ENCODE measurements at places on chromosomes 7 and 10.
A peak's percentile ranks its signal among the peaks of the same experiment; 100 is the strongest.

- no peak for DNase-seq
These were observed 66.1 kb downstream of the CREM start for GRCh38 chr10:35192645-35193249.

DNA sequence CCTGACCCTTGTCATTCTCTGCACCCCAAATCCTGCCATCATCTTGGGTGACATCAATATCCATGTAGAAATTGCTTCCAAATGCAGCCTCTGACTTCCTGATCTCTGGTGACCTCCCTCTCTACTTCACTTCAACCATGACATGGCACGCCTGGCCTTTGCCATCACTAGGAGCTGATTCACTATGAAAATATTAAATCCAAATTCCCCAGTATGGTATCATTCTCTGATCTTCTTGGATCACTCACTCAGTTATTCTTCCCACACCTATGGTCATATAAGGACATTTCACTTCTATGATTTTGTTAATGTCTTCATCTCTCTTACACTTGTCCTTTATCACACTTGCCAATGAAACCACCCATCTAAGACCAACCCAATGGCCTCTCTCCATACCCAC, 73.7 kb upstream of the ODAD2 start:
- no peak for DNase-seq

DNA sequence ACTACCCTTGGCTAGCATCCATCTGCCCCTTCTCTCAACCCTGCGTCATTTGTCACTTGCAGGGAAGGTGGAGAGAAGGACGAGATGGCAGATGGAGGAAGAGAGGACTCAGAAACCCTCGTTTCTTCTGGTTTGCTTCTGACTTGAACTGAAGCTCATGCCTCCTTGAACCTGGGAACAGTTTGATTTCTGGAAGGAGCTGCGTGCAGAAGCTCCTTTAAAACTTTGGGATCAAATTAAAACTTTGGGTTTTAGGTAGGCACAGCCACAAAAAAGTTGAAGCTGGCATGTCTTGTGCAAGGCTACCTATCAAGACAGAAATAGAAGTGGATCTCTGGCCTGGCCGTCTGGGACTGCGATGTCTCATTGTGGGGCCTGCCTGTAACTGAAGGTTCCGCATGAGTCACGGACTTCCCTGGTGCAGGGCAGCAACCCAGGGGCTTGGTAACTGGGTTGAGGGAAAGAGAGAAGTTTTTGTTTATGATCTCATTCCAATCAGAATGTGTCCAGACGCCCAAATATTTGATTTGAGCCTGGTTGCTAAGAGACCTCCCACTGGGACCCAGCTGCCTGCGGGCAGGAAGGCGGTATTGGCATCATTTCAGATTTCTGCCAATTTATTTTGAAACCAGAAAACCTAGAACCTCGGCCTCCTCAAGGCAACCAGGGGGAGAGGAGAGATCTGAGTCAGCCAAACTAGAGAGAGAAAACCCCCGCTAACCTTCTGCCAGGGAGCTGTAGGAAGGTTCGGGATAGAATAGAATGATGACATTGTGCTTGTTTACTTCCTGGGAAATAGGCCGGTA, 15.8 kb upstream of the CAMK1D start:
- DNase-seq, result peak; percentile 12

DNA sequence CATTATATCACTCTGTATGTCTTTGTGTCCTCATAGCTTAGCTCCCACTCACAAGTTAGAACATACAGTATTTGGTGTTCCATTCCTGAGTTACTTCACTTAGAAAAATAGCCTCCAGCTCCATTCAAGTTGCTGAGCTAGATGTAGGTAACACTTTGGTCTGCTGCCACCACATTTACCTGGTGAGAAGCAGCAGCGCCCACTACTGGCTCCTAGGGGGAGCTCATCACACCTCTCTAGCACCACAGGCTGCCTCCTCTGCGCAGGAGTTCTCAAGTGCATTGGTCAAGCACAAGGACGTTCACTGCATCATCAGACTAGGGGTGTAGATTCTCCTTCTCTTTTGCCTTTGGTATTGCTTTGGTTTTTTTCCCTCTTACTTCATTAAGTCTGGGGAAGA, 530.9 kb upstream of the AUTS2 start:
- no peak for DNase-seq

DNA sequence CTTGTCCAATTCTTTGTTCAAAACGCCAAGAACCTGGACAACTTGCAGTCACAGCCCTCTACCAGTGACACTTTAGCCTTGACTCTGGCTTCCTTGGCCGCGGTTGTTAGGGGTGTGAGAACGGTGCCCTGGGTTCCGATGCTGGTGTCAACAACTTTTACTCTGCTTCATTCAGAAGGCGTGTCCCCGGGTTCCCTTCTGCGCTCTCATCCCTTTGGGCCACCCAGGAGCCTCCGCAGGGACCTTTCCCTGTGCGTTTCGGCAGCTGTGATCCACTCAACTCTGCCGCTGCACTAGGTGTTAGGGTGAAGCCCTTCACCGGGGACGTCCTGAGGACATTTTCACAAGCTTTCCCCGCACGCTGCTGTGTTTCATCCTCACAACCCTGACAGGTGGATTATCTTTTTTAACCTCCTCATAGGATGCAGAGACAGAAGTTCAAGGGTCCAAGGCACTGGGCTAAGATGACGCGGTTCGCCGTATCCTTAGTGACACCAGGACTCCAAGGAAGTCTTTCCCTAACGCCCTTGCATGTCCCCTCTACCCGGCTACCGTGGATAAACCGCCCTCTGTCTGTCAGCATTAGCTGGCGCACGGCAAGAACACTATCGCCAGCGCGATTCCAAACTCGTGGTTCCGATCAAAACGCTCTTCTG, 133.5 kb upstream of the SHH start:
- no peak for DNase-seq

- DNase-seq, result no peak
These were observed 2.4 kb upstream of the MYO1G start for GRCh38 chr7:44981035-44981706.

DNA sequence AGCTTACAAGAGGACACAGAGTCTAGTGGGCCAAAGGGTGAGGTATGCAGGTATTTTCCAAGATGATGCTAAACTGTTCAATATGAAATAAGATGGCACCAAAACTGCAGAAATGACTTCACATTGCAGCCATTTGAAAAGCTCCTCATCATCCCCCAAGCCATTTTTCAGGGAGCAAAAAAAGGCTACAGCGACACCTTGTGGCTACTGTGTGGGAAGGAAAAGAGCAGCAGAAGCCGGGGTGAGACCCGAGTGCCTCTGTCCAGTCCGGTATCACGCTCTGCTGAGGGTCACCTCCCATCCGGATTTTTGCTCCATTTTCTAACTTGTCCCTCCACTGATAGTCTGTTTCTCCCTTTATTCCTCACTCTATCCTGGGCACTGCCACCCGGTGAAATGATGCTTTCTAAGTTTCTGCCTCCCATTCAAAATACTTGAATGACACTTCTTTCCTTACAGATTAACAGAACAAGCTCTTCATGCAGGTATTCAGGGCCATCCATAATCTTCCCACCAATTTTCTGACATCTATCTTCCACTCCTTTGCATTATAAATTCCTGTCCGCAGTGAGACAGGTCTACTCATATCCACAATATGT, 220.2 kb downstream of the DGKI start:
- no peak for DNase-seq

- no peak for DNase-seq
These were observed 42.2 kb downstream of the CH25H start for GRCh38 chr10:89164920-89165319.

GRCh38 chr7:25263337-25263736, 35.1 kb upstream of the NPVF start:
- DNase-seq, result no peak

GRCh38 chr7:120981888-120982615, 6.5 kb upstream of the CPED1 start:
- DNase-seq, result no peak

- DNase-seq, result no peak
These were observed 71.2 kb downstream of the MINPP1 start for GRCh38 chr10:87575851-87576250.

- DNase-seq, result peak; percentile 23
These were observed 879 bp downstream of the NUDT5 start for GRCh38 chr10:12194752-12195271.

GRCh38 chr7:94578614-94579013, 69.0 kb downstream of the CASD1 start:
- no peak for DNase-seq

GRCh38 chr10:125201791-125202622, 41.6 kb upstream of the CTBP2 start:
- no peak for DNase-seq

DNA sequence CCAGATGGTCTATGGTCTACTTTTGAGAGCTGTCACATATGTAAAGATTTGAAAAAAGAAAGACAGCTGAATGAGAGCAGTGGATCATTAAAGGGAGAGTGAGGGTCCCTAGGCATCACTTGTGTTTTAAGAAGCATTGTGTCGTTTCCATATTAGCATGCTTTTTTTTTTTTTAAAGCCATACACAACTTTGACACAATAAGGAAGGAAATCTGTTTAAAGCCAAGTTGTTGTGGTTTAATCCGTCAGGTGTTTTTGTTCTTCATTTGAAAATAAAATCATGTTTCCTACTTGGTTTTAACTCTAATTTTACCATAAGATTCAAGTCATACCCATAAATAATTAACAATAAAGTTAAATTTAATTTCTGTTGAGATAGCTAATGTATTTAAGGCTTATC, 53.5 kb downstream of the MDFIC start:
- no peak for DNase-seq

- no peak for DNase-seq
These were observed 65.6 kb upstream of the IGFBP3 start for GRCh38 chr7:45986355-45987298.

GRCh38 chr7:99120916-99121315, 23.0 kb downstream of the SMURF1 start:
- DNase-seq, result no peak

- no peak for DNase-seq
These were observed 358.2 kb upstream of the IGFBP3 start for GRCh38 chr7:46279290-46279689.

- no peak for DNase-seq
These were observed 97.7 kb downstream of the PRKAG2 start for GRCh38 chr7:151779255-151779654.

DNA sequence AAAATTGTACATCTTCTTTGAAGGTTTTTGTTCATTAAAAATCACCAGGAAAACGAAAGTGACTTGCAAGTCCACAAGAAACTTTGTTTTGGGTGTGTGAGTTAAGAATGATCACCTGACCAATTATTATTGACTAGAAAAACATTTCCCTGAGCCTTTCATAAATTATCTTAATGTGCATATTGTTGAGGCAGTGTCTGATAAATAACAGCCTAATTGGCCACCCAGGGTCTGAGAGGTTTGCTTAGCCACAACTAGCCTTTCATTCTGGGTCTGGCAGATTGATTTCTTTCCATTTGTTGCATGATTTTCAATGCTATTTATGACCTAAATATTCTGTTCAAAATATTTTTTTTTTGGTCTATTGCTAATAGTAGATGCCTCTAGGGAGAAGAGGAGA, 152.8 kb downstream of the AUTS2 start:
- DNase-seq, result no peak

GRCh38 chr10:97204826-97205679, 19.3 kb upstream of the SLIT1 start:
- no peak for DNase-seq

DNA sequence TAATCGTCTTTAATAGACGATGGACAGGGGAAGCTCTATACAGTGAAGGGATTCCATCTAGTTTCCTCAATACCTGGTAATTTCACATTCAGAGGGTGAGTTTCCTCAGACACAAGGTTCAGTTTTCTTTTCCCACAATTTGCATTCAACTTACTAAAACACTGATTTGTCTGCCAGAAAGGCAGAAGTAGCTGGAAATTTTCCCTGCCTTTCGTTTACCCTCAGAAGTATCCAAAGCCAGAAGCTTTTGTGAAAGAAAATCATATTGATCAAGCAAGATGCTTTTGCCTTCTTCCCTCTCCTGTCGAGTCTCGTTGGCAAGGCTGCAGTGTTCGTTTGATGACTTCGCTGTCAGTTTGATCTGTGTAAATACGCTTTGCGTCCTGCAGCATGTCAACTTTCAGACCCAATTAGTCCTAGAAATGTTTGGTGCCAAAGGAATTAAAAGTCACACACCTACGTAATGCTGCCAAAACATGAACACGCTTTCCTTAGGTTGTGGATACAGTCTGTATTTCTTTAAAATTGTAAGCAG, 631.9 kb upstream of the FOXK1 start:
- DNase-seq, result no peak

DNA sequence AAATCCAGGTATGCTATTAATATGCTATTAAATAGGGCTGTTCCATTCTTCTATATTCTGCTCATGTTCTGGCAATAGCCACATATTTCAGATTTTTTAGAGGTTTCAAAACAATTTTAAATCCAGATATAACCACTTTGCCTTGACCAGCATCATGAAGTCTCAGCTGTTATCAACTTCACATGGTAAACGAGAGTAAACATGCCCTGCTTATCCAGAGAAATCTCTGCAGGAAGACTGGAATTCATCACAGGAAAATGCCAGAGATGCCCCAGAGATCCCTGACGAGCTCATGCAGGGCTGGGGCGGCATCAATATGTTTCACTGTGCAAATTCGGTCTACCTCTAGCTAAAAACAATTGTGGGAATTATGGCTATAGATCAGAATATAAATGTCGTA, 126.5 kb downstream of the FANK1 start:
- DNase-seq, result no peak

- no peak for DNase-seq
These were observed 218.6 kb downstream of the CELF2 start for GRCh38 chr10:11236234-11236633.

GRCh38 chr10:114974625-114975024, 36.6 kb downstream of the TRUB1 start:
- no peak for DNase-seq

- DNase-seq, result no peak
These were observed 24.1 kb downstream of the GBX1 start for GRCh38 chr7:151143261-151144015.

DNA sequence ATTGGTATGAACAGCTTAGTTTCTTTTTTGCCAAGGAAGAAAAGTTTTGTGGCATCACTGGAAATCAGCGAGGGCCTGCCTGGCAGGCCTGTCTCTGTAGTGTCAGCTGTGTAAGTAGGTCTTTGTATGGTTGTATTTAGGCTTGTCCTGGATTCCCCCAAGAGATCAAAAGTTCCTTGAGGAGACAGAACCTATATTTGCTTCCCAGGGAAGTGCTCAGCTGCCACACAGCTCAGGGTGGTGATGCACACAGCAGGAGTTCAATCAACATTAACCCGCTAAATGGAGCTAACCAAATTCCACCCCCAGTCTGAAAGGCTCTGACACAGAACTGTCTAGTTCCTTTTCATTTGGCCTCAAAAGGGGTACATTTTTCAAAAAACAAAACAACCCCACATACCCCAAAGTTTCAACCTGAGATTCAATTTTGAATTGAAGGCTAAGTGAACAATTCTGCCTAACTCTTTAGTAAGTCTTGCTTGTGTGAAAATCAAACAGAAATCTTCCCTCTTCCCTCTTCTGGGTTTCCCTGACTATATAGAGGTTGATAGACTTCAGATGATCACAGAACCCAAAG, 124.4 kb downstream of the CLEC2L start:
- DNase-seq, result no peak

- DNase-seq, result no peak
These were observed 222.1 kb upstream of the SHH start for GRCh38 chr7:156034397-156034796.

- DNase-seq, result no peak
These were observed 30.5 kb downstream of the ARL3 start for GRCh38 chr10:102683736-102684135.

Measured in CD8-positive, alpha-beta memory T cell (primary cell).